ENCODE measurements at places on chromosomes 6 and 20.
A peak's percentile ranks its signal among the peaks of the same experiment; 100 is the strongest.

DNA sequence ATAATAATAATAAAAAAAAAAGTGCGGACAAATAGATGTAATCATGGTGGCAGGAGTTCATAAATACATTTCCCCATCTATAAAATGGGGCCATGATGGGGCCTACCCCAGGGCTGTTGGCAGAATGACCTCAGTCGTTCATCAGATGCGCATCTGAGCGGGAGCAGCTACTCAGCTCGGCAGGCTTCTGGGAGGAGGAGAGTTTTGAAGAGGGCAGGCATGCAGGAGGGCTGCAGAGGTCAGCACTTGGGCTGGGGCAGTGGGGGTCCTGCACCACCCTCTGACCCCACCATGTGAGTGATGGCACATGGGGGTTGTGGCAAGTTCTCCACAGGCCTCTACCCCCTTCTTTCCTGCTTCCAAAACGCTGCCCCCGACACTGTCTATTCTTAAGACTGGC lies 373.5 kb downstream of the ZFAND3 start:
- no peak for DNase-seq

DNA sequence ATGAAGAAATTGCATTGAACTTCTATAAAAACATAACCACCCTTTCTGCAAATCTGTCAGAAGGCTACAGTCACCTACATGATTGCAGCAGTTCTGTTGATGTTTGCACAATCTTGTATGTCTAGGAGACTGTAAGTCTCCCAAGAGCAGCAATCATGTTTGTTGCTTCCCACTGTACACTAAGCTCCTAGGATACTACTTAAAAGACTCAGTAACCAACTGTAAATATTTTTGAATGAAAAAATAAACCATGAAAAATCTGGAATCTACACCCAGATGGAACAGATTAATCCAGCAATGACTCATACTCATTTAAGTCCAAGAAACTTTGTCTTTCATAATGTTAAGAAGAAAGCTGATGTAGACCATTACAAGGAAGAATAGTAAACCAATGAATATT lies 168.5 kb upstream of the ATXN1 start:
- no peak for DNase-seq

DNA sequence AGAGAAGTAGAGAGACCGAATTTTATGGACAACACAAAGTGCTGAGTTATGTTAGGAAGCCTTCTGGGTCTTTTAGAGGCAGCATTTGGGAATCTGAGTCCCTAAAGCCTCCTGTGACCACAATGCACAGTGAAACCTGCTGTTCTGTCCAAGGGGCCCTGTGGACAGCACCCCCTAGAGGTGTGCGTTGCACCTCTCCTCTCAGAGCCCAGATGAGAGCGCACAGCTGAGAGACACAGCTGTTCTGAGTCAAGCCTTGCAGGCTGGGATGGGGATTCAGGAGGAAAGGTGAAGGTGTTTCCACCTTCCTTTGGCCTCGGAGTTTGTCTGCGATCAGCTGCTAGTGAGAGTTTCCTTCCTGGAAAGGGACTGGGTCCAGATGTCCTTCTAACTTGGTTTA lies 13.0 kb downstream of the PCK1 start:
- no peak for DNase-seq

DNA sequence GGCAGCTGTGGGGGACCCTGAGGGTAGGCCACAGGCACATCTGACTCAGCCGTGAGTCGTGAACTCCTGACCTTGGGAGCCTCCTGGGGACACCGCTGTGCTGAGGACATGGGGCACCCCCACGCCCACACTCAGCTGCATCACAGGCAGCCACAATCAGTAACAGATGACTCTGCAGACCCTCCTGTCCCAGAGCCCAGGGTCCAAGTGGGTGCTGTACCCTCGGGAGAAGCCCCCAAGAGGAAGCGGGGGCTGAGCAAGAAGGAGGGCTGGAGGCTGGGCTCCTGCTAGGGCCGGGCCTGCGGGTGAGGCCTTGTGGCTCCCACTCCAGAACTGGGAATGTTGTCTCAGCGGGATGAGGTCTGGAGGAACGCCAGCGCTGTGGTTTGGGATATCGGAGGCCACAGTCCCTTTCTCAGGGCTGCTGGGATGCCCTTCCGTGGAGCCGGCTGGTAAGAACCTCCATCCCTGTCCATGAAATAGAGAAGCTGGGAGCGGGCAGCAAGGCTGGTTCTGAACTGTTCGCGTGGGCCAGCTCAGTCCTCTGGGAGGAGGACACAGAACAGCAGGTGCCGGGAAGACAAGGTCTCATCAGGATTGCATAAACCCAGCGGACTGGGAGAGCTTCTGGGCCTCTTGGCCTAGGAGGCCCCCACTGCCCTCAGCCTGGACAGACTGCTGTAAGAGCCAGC lies 3.1 kb upstream of the LAMA5 start:
- no peak for DNase-seq

DNA sequence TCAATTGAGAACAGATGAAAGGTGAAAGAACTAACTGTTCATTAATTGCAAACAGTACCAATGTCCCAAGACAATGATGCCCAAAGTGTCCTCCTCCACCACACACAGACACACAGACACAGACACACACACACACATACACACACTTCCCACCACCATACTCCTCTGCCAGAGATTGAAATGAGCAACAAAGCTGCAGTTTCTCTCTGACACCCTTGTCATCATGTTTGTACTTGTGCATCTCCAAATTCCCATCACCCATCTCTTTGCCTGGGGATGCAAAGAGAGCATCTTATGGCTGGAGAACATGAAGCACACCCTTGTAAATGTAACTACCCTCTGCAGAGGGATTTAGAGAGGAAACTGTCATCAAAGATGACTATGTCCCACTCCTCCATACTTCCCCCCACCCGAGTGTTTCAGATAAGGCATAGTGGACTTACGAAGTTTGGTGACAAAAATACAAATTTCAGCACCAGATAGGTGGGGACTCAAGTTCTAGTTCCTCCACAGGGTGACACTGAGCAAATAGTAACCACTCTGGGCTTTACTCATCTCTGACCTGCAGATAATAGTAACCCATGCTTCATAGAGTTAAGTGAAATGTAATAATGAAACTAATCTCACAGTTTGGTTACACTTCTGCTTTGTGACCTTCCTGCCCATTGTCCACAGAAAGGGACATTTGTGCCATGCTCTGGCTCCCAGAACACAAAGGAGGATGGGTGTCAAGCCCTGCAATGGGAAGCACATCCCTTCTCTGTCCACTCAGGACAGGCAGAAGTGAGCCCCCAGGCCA lies 8.7 kb downstream of the MAFB start:
- no peak for DNase-seq

GRCh38 chr20:49477200-49477599 lies 5.3 kb downstream of the KCNB1 start:
- no peak for DNase-seq

- DNase-seq: peak; percentile 91
These were observed 171.7 kb upstream of the CCN2 start for GRCh38 chr6:132122871-132123270.

GRCh38 chr6:126170433-126170832 lies 169.5 kb upstream of the CENPW start:
- DNase-seq: no peak

- DNase-seq: no peak
These were observed 504.3 kb upstream of the SLC35B3 start for GRCh38 chr6:8939615-8940014.

DNA sequence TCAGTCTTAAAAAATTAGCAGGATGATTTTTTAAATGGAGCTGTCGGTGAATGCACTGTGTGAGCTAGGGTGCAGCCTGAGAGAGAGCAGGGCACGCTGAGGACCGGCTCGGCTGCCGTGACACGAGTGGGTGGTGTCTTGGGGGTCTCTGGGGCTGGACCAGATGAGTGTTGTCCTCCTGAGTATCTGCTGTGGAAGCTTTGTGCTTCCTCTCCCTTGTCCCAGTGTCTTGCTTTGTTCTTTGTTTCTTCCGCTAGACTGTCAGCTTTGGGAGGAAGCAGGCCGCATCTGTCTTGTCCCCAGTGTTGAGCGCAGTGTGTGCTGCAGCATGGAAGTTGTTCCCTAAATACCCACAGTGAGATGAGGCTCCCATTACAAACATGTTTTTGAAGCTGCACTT lies 89.4 kb downstream of the RTN4IP1 start:
- no peak for DNase-seq

GRCh38 chr20:35871259-35871771 lies 83.0 kb downstream of the SCAND1 start:
- DNase-seq: no peak

DNA sequence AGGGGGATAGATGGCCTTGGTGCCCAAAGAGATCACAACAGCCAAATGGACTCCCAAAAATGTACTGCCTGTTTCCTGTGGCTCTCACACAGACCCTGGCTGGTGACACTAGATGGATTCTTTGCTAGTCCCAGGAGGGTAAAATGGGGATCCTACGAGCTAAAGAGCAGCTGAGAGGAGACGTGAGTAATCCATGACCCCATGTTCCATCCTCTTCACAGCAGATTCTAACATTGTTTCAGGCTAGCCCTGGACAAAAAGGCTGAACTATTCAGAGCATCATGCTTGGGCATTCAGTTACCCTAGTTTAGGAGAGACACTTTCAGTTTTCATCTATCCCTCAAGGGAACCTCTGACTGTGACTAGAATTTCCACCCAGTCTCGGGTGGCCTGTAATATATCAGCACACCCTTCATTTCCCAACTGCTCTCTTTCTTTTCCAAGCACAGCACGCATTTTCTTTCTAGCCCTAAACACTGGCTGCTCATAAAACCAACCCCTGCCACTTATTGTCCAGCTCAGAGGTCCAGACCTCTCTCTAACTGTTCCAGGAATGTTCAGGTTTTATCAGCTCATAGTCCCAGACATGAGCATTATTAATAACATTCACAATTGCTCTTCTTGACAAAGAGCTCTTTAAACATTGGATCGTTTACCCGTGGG lies 48.5 kb downstream of the SLC22A1 start:
- DNase-seq: no peak

DNA sequence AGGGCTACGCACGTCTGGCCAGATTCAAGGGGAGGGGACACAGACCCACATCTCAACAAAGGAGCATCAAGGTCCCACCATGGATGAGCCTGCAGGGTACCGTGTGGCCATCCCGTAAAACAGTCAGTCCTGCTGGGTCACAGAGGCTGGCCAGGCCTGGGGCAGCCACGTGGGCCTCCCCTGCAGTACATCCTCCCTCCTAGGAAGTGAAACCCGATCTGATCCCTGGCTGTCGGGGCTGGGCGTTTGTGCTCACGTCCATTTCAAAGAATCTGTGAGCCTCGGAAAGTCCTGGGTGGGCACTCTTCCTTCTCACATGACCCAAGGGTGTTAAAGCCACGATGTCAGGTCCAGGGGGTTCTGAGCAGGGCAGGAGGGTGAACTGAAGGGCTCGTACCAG lies 14.3 kb downstream of the SULF2 start:
- DNase-seq: no peak

GRCh38 chr6:103895136-103895535 lies 964.6 kb downstream of the HACE1 start:
- DNase-seq: no peak

GRCh38 chr20:7950387-7950786 lies 10.1 kb upstream of the HAO1 start:
- DNase-seq: no peak

GRCh38 chr6:40371621-40372020 lies 215.5 kb downstream of the LRFN2 start:
- no peak for DNase-seq

DNA sequence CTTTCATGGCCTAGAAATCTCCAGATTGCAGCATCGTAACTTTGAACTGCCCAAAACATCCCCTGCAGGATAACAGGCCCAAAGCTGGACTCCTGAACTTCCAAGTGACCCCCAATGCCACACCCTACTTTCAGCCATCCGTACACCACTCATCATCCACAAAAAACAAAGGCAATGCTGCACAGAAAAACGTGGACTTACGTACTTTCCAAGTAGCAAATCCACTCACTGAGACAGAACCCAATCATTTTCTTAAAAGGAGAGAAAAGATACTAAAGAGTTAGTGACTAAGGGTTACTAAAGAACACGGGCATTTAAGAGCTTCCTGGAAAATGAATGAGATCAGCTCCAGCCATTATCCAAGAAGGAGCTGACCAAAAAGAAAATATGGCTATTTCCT lies 211.0 kb downstream of the WDR27 start:
- no peak for DNase-seq

GRCh38 chr6:148455225-148455624 lies 112.6 kb downstream of the SASH1 start:
- DNase-seq: no peak

- DNase-seq: no peak
These were observed 25.2 kb downstream of the PACSIN1 start for GRCh38 chr6:34491091-34491430.

DNA sequence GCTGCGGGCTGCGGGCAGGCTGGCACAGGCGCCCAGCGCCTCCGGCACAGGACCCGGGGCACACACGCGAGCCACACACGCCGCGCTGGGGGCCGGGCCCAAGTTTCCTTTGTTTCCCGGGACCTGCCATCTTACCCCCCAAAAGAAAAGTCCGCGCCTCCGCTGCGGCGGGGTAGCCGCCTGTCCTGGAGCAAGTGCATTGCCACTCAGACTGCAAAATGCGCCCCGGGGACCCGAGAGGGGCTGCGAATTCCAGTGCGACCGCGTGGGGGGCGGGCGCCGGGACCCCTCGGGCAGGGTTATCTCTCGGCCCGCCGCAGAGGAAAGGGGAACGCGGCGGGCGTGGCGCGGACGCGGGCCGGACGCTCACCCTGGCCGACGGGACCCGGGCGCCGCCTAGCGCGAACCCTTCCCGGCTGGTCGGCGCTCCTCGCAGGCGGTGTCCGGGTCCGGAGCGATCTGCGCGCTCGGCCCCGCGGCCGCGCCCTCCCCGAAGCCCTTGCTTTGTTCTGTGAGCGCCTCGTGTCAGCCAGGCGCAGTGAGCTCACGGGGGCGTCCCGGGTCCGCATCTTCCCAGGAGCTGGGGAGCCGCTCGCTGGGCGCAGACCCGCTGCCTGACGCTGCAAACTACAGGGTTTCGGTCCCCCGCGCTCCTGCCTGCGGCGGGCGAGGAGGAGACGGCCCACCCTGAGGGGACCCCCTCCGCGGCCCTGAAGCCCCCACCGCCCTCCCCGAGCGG lies 639 bp upstream of the CD24 start:
- no peak for DNase-seq

DNA sequence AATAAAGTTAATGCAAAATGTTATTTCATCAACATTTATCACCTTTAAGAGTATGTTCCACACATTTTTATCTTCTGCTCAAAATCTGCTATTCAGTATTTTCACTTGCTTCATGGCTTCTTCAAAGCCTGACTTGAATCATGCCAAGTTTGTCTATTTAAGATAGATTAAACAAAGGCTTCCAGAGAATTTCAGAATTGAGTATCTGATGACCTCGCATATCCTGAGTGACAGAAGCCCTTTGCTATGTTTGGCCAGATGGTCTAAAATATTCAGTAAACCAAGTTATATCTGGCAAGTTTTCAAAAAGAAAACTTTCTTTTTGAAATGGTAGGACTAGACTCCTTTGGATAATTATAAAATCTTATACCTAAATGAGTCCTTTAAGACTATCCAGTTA lies 348.9 kb upstream of the KCNQ5 start:
- DNase-seq: no peak

GRCh38 chr6:25337431-25337830 lies 58.3 kb downstream of the CARMIL1 start:
- DNase-seq: no peak

All from hippocampal formation (tissue), 2 donors.